8988T (cell line): ENCODE measurements at places on chromosomes 1 and 21.

GRCh38 chr1:7111853-7112252 lies 326.6 kb downstream of the CAMTA1 start:
- no peak for DNase-seq

GRCh38 chr1:96683931-96684330 lies 37.7 kb upstream of the PTBP2 start:
- DNase-seq = no peak

DNA sequence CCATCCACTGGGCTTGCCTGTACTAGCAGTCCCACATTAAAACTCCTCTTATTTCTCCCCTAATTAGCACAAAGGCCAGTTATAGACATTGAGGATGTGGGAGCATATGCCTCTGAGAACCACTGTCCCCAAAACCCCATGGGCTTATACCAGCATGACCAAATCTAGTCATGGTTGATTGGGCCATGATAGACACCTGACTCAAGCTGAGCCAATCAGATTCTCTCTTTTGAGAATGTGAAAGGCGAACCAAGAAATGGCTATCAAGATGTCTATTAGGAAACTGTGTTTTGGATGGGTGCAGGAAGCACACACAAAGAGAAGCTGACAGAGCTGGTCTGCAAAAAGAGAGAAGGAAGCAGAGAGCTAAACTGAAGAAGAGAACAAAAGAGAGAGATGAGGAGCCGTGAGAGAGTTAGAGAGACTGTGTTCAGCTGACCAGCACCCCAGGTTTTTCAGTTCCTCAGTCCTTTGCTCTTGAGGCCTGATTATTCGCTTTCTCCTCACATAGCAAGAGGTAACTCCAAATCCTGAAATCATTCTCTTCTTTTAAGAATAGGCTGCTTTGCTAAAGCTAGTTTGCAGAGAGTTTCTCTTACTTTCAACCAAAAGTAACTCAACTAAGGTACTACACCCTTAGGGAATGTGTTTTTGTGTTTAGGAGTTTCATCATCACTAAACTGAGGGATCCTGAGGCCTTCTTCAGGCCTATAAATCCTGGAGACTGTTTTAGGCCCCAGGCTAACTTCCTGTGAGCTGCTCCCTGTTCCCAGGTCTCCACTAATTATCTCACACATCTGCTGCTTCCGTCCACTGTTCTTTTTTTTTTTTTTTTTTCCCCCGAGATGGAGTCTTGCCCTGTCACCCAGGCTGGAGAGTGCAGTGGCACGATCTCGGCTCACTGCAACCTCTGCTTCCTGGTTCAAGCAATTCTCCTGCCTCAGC lies 7.9 kb upstream of the TIPRL start:
- no peak for DNase-seq

GRCh38 chr1:222107975-222108374 lies 366.1 kb upstream of the DUSP10 start:
- DNase-seq = no peak

GRCh38 chr1:205542367-205542766 lies 37.9 kb downstream of the CDK18 start:
- DNase-seq = no peak

GRCh38 chr1:85756864-85757263 lies 48.6 kb upstream of the ZNHIT6 start:
- no peak for DNase-seq
